ENCODE measurements at places on chromosomes 13 and 19.

DNA sequence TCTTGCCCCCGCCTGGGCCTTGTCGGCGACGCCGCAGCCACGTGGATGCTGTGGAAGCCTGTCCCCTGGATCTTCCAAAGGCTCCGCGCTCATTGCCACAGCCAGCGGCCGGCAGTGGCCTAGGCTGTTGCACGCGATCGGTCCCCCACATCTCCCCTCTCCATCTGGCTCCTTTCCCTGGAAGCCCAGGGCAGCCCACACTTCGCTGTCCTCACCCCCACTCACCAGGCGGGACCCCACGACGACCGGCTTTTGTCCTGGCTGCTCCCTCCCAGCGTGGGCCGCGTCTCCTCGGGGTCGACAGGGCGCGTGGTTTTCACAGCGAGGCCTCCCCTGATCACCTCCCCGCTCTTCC lies 605 bp upstream of the TEX30 start:
- no peak for DNase-seq

- no peak for DNase-seq
Measured at GRCh38 chr19:31099515-31100205, 249.6 kb downstream of the TSHZ3 start.

DNA sequence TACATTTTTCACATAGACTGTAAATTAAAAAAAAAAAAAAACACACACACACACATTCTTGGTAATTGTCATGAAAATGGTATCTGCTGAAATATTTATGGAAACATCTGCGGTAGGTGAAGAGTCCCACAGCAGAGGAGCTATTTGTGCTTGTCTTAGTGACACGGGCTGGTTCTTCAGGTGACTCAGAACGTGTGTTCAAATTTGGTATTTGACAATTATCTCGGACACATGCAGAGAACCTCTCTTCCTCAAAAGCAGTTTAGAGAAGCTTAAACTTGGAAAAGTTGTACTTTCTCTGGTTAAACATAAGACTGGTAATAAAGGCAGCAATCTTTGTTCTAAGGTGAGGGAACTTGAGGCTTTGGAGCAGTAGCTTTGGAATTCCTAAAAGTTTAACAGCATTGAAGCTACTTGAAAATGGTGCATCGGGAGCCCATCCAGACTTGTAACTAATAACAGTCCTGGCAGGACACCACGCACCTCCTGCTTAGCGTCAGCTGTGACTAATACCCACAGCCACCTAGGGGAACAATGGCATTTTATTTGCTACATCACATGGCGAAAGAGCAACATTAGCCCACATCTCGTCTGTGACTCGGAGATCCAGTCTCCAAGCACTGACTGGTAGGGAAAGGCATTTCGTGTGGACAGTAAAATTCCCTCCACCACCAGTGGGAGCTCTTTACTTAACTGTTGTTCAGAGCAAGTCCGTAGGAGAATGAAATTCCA lies 1505.1 kb upstream of the SLC10A2 start:
- DNase-seq, result no peak

GRCh38 chr13:80921971-80922370 lies 581.0 kb upstream of the SPRY2 start:
- DNase-seq, result no peak

GRCh38 chr19:13053238-13053637 lies 49.4 kb downstream of the LYL1 start:
- no peak for DNase-seq

DNA sequence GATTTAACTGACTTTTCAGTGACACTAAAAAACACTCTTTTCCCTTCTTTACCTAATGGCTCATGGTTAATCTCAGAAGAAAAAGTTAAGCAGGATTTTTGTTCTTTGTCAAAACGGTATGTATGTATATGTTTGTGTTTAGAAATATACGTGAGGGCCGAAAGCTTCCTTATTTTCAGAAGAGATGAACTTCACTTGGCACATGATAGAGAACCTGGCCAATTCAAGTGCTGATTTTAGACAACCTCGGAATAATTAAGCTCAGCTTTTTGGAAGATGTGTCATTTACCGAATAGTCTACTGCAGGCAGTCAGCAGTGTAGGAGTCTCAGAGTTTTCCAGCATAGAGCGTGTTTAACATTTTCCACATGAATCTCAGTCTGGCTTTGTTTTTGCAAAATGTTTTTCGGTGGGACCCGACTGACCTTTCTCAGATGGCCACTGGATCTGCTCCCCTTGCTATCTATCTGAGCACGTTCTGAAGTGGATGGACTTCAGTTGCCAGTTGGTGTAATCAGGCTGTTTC lies 4.6 kb downstream of the RNASEH2B start:
- no peak for DNase-seq

DNA sequence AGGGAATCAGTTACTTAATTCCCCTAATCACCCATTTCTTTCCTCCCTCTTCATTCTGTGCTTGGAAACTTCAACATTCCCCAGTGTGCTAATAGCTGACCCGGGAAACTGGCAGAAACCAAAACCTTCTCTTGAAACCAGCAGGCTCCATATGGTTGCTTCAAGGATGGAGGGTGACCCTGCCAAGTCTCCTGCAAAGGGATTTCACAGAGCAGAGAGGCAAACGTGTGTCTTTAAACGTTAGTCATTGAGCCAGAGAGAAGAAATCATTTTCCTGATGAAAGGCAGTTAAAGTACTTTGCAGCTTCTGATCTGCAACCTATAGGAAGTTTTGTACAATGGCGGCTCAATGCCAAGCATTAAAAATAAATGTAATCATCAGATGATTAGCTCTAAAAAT lies 220.9 kb downstream of the POU4F1 start:
- no peak for DNase-seq

DNA sequence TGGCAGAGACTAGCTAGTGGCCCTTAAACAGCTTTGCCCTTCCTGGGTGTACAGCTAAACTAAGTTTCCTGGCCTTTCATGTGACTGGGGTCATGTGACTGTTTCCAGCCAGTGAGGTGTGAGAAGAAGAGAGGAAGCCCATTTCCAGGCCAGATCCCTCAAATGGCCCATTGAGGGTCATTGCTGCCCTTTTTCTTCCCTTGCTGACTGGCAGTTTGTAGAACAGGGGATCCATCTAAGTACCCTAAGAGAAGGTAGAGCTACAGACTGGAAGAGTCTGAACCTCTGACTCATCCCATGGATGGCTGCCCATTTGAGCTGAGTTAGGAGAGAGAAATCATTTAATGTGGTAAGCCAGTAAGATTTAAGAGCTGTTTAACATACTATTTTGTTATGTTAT lies 2.8 kb downstream of the SWSAP1 start:
- DNase-seq, result no peak

GRCh38 chr19:43662487-43662886 lies 7.5 kb downstream of the PLAUR start:
- DNase-seq, result no peak

- DNase-seq, result no peak
Measured at GRCh38 chr13:55410398-55411330, 1730.1 kb upstream of the PRR20A start.

GRCh38 chr19:10286803-10287737 lies at the start of gene ICAM4:
Gene ICAM4 (plus strand): TSS chr19:10286955. CDS start chr19:10287013, 58 bp downstream.
- no peak for DNase-seq

GRCh38 chr13:49620170-49620621 lies 8.1 kb upstream of the ARL11 start:
- DNase-seq, result no peak

- no peak for DNase-seq
Measured at GRCh38 chr19:2978166-2978767, 903 bp downstream of the TLE6 start.

DNA sequence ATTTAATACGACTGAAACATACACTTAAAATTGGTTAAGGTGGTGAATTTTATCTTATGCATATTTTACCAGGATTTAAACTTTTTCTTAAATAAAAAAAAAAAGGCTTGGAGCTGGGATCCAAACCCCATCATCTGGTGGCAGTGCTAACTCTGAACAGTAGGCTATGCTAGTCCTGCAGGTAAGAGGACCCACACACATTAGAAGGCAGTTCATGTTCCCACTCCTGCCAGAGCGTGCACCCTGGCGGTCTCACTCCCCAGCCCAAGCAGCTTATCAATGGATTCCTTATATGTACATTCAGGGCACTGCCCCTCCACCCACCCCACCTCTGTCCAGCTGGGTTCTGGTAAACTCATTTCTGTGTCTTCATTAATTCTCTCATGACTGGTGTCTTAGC lies 31.3 kb upstream of the CEBPA start:
- DNase-seq, result no peak

DNA sequence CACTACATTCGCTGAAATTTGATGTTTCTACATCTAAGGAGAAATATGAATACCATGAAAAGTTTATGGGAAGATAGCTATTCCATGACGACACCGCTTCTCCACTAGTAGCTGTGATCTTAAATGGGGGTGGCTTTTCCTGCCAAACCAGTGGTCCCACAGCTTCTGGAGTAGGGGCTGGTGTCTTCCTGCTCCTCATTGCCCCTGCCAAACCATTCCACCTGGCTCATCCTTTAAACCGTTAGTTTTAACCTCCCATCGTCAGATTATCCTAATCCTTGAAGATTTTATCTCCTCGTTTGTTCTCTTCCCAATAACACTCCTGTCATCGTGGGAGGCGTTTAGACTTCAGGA lies 568 bp upstream of the ZNF230 start:
- DNase-seq, result no peak

DNA sequence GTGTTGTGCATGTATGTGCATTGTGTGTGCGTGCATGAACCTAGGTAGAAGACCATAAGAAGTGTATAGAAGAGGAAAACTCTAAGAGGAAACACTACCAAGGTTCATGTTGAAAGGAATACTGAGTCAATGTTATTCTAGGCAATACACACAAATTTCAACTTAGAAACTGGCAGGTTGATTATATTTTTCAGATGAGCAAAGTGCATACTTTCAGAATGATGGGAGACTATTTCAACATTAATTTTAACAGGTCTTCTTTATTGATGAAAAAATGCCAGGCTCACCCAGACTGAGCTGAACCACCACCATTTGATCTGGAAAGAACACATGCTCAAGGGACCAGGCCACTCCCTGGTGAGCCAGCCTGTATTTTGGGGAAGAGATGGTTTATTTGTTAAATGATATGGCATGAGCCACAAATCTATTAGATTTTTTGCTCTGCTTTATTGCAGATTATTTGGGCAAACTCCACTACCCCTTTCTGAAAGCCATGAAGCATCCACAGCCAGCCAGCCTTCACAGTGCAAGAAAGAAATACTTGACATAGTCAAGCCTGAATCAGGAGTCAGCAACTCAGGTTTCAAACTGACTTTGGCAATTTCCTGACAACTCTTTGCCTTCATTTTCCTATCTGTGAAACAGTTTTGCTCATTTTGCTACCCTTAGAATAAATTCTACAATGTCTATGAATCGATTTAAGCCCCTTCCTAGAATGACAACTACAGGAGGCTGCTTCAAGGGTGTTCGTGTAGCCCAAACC lies 368.9 kb downstream of the COG6 start:
- no peak for DNase-seq

DNA sequence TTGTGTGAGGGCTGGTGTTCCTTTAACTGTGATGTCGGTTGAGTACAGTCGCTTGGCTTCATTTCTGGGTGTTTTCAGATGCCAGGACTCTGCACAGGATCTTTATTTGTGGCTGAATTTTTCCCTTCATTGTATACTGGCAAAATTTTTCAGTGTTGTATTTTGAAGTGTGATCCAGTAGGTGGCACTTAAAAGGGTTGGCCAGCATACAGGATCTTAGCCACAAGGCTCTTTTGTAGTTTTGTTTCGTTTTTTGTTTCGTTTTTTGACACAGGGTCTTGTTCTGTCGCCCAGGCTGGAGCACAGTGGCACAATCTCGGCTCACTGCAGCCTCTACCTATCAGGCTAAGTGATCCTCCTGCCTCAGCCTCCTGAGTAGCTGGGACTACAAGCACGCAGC lies 8.7 kb downstream of the FCAR start:
- no peak for DNase-seq

GRCh38 chr13:98992355-98992754 lies 14.5 kb upstream of the DOCK9 start:
- DNase-seq, result no peak

DNA sequence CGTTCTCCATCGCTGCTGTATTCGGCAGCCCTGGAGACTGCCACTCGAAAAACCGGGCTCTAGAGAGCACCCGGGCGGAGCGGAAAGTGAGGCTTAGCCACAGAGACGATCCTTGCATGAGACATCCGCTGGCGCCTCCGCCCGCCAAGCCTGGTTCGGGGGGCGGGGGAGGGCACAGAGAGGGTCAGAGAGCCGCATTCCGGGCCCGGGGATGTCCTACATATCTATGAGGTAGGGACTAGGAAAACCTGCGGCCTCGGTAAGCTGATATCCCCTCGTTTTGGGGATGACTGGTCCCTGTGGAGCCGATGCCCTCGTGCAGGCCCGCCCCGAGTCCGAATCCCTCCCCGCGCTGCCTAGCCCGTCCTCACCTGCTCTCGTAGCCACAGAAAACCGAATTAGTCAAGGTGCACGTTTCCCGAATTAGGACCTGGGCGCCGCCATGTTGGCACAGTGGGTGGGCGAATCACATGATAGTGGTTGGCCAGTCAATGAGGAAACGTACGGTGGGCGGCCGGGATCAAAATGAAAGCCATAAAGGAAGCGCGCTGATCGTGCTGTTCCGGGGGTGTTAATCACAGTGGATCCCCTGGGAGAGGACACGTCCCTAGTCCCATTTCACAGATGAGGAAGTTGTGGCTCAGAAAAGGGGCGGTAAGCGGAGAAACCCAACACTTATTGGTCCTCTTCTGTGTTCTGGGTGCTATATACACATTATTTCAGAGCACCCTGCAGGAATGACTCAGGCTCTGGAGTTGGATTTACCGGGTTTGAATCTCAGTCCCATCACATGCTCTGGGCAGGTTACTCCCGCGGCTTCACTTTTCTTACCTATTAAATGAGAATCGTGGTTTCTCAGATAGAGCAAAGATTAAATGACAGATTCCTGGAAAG lies at the start of gene TRMT1:
Gene TRMT1, minus strand, starts transcription at position 459 of the 894 bp plus-strand sequence. Its CDS starts 341 bp downstream, at position 118.
- peak; percentile 74 for DNase-seq

DNA sequence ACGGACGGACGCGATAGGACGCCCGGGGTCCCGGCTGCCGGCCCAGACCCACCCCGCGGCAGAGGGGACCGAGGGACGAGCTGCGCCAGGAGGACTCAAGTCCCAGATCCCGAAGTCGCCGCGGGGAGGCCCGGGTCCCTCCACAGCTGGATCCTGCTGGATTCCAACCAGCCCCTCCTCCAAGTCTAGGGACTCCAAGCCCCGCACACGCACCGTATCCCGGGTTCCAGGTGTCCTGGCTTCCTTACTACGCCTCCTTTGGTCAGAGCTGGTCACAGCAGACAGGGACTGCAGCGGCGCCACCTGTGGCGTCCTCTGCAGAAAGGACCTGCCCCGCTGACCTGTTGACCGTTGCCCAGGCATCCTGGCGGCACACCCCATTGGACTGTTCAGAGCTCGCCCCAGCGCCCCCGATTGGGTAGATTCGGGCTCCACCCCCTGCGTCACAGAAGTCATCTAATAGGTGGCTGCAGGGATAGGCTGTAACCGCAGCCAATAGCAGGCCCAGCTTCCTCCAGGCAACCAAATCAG lies 29.0 kb upstream of the ZNF709 start:
- no peak for DNase-seq
